ENCODE measurements at places on chromosomes 5 and 9.

DNA sequence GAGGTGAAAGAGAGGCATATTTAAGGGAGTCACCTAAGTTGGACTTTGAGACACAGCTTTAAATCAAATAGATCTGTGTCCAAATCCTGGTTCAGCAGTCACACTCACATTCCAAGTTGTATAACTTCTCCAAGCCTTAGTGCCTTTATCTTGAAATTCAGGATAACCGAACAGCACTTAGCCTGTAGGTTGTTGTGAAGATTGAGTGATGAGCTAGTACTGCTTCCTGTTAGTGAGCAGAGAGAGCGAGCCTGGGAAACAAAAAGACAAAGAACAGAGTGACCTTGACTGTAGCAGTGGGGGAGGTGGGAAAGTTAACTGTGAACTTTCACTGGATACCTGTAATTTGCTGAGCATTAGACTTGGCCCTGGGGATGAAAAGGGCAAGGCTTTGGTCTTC, 22.4 kb downstream of the MAML1 start:
- DNase-seq, result no peak

DNA sequence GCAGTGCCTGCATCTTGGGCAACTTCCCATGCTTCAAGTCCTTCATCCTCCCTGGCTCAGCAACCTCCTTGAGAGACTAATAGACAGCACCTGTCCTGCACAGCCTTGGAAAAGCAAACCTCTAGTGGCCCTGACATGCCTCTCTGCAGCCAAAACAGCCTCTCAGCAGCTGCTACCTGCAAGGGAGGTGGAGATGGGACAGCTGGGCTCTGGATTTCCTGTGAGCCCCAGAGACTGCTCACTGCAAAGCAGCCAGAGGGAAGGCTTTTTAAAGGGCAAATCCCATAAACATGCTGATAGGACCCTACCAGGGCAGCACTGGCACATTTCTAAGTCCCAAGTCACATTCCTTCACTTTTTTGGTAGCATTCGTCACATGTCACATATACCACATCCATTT, 31.5 kb upstream of the MYORG start:
- no peak for DNase-seq

GRCh38 chr5:111932199-111932598, 175.2 kb upstream of the NREP start:
- DNase-seq, result no peak

DNA sequence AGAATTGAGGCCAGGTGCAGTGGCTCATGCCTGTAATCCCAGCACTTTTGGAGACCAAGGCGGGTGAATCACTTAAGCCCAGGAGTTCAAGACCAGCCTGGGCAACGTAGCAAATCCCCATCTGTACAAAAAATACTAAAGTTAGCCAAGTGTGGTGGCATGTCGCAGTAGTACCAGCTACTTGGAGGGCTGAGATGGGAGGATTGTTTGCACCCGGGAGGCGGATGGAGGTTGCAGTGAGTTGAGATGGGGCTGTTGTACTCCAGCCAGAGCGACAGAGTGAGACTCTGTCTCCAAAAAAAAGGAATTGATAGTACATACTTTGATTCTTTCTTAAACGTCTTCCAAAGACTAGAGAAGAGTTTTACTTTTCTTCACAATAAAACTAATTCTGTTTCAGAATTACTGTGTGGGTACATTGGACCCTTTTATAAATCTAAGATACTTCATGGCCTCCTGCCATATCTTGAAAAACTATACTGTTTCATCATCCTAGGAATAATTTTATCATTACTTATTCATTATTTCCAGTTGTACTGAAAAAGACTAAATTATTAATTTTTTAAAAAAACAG, 132.0 kb upstream of the GRHPR start:
- no peak for DNase-seq

- no peak for DNase-seq
Observed at GRCh38 chr5:41817625-41818301, 52.5 kb downstream of the OXCT1 start.

GRCh38 chr5:170306381-170306831, 8.8 kb upstream of the LCP2 start:
- peak; percentile 26 for DNase-seq

DNA sequence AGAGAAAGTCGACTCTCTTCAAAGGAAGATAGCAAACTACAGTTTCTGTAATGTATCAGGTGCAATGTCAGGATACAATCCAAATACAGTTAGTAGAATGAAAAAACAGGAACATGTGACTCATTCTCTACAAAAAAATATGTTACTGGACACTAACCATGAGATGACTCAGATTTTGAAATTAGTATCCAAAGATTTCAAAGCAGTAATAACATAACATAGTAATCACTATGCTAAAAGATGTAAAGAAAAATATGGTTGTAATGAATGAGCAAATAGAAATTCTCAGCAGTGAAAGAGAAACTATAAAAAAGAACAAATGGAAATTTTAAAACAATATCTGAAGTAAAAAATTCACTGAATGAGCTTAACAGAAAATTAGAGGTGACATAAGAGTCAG, 42.3 kb downstream of the SHOC1 start:
- no peak for DNase-seq

- no peak for DNase-seq
Observed at GRCh38 chr9:135974220-135974573, 13.0 kb upstream of the UBAC1 start.
